ENCODE measurements at places on chromosomes 3 and 15. TPM values are rescaled to one million over a fixed set of nuclear protein-coding genes. Genes with fewer than 3 reads are reported as not detected.

Gene STAC
- not detected for total RNA-seq

DNA sequence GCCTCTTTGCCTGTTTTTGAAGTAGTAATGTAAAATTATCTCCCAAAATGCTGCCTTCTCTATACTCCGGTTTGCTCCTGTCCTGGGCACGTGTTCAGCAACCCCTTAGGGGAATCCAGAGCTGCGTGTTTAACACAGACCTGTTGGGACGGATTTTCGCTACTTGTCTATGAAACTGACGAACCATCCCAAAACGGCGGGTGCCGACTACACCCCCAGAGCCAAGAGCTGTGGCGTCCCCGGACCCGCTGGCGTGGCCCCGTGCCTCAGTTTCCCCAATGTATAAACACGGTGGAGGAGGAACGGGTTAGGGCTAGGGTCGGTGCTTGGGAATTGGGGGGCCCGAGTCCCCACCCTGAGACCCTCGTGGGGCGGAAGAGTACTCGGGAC lies 473 bp downstream of the FHIT start:
- peaks cover 16% of the 10 kb centered on the region for H3K4me1 ChIP-seq
- H3K36me3 ChIP-seq, result no peaks in the 10 kb centered on the region
- DNase-seq, result no peak
- no peak overlapping the region for H3K27ac ChIP-seq
- H3K27me3 ChIP-seq, result peaks cover 7% of the 10 kb centered on the region

- H3K4me3 ChIP-seq, result no peak overlapping the region
- H3K27ac ChIP-seq, result peak overlapping the region; percentile 53
- DNase-seq, result peak; percentile 66
Measured at GRCh38 chr15:101455291-101456025, 34.0 kb downstream of the PCSK6 start.

DNA sequence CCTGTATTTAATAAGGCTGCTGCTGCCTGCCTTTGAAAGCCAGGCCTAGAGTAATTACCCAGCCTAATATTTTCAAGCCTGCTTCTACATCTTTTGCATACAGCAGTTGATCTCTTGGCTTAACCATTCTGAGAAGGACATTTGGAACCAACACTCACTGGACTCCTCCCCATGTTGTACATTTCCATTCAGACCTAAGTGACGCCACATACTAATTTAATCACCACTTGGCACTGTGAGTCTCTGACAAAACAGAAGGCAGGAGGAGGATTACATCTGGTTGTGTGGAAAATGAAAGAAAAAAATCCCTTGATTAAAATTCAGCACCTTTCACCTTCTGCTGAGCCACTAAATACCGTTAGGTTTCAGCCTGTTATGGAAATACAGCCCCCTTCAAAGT lies 102.2 kb upstream of the ARRDC4 start:
- no peaks in the 10 kb centered on the region for H3K4me1 ChIP-seq
- H3K4me3 ChIP-seq, result no peak overlapping the region
- no peak overlapping the region for H3K27ac ChIP-seq
- H3K36me3 ChIP-seq, result no peaks in the 10 kb centered on the region
- no peak for DNase-seq

GRCh38 chr15:98120561-98120960 lies 160.1 kb downstream of the ARRDC4 start:
- H3K27me3 ChIP-seq, result no peaks in the 10 kb centered on the region
- H3K4me3 ChIP-seq, result no peak overlapping the region
- no peak for DNase-seq
- H3K4me1 ChIP-seq, result peaks cover 54% of the 10 kb centered on the region
- H3K36me3 ChIP-seq, result peaks cover 15% of the 10 kb centered on the region
- peak overlapping the region; percentile 59 for H3K27ac ChIP-seq

DNA sequence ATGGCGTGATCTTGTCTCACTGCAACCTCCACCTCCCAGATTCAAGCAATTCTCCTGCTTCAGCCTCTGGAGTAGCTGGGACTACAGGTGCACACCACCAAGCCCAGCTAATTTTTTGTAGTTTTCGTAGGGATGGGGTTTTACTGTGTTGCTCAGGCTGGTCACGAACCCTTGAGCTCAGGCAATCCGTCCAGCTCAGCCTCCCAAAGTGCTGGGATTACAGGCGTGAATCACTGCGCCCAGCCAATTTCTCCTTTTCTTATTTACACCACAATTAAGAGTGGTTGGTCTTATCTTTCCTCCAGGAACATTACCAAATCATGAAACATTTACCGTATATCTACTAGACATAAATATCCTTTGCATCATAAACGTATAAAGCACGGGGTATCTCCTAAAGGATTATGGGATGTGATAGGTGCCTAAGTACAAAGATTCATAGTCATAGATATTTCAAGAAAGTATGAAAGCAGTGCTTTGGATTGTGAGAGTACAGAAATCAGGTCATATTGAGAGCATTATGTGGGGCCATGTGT lies 194.5 kb downstream of the RBMS3 start:
- no peaks in the 10 kb centered on the region for H3K27me3 ChIP-seq
- no peak for DNase-seq
- H3K27ac ChIP-seq, result no peak overlapping the region
- H3K4me1 ChIP-seq, result peaks cover 34% of the 10 kb centered on the region
